ENCODE measurements at places on chromosomes 3 and 15. TPM values are rescaled to one million over a fixed set of nuclear protein-coding genes. Genes with fewer than 3 reads are reported as not detected.
A peak's percentile ranks its signal among the peaks of the same experiment; 100 is the strongest.

GRCh38 chr3:187737368-187738070 is 7.7 kb downstream of the BCL6 start:
- peak; percentile 63 for DNase-seq

DNA sequence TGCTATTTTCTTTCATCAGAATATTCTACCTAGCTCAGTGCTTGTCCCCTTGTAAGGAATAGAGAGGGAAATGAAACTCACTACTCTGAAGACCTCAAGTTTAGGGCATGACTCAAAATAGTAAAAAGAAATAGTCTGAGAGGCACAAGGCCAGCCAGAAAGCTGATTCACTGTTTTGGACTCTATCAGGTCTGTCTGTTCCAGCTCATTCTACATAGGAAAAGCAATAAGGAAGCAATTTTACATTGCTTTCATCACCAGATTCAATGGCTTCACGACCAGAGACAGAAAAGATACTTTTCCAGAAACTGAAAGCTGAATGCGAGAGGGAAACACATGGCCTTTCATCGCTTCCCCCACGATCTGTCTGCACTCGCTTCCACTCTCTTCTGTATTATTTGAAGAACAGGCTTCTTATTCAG is 276.0 kb downstream of the GBE1 start:
- peak; percentile 27 for DNase-seq

DNA sequence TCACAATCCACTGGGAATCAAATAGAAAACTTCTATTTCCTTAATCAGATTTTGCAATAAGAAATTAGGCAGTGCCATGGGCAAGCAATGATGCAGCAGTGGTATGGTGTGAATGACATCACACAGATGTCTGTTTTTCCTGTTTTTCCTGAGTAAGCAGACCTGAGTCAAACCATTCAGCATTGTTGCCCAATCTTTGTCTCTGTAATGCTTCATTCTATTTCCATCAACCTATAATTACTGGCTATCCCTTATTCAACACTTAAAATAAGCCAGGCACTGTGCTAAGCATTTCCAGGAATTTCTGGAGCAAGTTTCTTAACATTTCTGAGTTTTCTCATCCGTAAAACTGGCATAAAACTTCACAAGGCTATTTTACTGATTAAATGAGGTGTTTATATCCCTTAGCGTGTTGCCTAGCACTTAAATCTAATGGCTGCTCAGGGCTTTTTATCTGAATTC is 11.3 kb upstream of the OXSR1 start:
- no peak for DNase-seq

DNA sequence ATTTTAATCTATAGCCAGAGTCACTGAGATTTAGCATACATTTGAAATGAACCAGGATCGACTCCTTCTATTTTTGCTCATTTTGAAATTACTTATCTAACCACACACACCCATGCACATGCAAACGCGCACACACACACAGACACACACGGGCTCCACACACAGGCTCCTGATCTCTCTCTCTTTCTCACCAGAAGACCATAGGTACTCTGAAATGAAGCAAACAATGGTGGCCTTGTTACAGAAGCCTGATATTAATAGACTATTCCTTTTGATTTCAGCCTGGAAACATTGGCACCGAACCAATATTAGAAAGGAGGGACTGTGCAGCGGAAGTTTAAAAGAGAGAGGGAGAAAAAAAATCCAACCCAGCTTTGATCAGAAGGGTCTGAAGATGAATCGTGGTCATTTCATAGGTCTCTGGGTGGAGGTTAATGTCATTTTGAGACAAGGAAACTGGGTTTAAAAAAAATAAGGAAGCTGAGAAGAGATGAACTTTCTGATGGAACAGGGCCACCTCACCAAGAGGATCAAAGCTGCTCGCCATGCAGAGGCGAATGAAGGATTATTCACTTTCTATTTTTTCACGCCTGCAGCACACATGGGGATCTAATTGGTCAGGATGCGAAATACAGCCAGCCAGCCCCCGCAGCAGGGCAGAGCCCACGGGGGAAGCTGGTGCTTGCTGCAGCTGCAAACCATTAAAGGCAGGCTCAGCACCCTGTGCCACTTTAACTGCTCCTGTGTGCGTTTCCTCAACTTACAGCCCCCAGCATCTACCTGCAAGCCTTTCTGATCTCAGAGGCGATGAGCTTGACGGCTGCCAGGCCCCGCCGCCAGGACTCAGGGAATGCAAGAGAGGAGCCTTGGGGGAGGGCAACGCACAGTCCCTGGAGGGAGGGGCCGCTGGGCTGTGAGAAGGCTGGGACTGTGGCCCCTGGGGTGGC is 88.8 kb downstream of the HES1 start:
- DNase-seq, result peak; percentile 35

DNA sequence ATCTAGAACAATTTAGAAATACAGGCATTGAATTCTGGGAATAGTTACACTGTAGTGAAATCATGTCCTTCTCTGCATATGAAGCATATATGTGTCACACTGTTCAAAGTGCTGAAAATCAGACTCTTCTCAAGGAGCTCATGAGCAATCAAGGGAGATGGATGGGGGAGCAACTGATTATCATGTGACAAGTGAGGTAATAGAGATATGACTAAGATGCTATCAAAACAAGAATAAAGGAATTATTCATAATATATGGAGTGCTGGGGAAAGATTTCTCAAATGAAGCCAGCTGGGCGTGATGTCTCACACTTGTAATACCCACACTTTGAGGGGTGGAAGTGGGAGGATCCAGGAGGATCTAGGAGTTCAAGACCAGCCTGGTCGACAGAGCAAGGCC is 74.9 kb upstream of the CHRNB4 start:
- no peak for DNase-seq

GRCh38 chr3:117669774-117670173 is 960.2 kb downstream of the TUSC7 start:
- no peak for DNase-seq

- DNase-seq, result no peak
These were observed 74.3 kb downstream of the LARS2 start for GRCh38 chr3:45462522-45463265.

- no peak for DNase-seq
These were observed 75.3 kb upstream of the NUDT16 start for GRCh38 chr3:131306242-131306641.

The P2RY14 gene
- polyA plus RNA-seq, result 1.1 TPM
